ENCODE measurements at places on chromosomes 4 and X.

DNA sequence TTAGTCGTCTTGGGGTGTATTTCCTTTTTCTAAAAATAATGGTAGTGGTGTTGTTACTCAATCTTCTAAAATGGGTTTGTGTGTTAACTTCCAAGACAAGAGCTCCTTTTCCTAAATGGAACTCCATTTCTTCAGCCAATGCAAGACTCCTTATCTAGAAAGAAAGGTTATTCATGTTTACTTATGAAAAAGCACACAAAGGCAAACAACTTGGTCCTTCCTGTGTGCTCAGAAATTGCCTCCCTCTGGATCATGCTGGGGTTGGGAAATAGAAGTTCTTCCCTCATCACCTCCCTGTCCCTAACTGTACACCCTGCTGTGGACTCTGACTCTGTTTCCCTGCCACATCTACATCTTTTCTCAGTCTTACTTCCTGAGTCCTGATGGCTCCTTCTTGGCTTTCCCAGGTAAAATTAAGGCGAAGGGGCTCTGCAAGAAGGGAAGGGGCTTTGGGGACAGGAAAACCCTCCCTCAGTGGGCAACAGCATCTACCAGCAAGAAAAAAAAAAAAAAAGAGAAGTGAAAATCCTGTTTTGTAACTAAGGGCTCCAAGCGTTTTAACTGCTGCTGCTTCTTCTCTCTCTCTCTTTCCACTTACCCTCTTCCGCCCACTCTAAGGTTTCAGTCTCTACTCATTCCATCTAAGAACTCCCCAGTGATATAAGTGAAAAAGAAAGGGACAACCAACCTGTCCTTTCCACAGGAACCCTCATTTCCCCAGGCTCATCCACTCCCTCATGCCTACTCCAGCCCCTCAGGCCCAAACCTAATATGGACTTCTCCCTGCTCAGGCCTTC lies 19.8 kb upstream of the TASL start:
- no peak for DNase-seq

GRCh38 chrX:38820751-38821150 lies 19.5 kb downstream of the MID1IP1 start:
- DNase-seq: no peak

DNA sequence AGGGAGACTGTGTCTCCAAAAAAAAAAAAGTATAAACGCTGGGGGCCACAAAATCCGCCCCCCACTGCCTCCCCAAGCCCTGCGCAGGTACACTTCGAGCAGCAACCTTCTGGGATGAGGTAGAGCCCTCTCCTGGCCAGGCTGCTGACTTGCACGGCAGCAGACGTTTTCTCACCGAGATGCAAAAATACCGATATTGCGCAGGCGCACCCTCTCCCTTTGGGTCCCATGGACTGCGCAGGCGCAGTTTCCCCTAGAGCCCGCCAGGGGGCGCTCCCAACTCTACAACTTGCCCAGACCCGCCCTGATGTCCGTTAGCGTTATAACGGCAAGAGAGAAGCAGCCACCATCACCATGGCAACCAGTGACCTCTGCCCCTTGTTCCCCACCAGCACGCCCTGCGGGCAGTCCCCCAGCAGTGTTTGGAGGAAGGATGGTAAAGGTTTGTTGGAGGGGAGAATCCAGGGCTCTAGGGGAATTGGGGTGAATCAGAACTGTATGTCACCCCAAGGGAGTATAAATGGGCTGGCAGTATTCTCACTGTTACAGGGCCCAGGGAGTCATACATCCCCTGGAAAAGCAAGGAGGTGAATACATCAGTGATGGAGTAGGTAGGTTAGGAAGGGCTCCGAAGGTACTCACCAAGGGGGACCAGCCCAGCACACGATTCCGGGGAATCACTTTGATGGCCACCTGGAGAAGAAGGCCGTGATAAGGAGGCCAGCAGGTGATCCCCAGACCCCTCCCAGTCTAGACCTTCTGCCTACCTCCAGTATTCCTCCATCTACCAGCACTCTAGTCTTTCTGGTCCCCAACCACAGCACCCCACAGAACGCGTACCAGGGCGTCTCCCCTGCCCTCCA lies 1.5 kb downstream of the PIM2 start:
- DNase-seq: peak; percentile 77

GRCh38 chrX:45274576-45274975 lies 73.9 kb upstream of the DIPK2B start:
- DNase-seq: no peak

DNA sequence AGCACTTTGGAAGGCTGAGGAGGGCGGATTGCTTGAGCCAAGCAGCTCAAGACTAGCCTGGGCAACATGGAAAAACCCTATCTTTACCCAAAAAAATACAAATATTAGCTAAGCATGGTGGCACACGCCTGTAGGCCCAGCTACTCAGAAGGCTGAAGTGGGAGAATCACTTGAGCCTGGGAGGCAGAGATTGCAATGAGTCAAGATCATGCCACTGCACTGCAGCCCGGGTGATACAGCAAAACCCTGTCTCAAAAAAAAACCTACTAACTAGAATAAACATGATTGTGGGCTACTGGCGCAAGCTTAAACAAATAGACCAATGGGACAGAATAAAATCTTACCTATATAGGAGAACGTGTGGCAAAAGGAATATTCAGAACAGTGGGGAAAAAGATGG lies 7.3 kb downstream of the CDKL2 start:
- DNase-seq: no peak

DNA sequence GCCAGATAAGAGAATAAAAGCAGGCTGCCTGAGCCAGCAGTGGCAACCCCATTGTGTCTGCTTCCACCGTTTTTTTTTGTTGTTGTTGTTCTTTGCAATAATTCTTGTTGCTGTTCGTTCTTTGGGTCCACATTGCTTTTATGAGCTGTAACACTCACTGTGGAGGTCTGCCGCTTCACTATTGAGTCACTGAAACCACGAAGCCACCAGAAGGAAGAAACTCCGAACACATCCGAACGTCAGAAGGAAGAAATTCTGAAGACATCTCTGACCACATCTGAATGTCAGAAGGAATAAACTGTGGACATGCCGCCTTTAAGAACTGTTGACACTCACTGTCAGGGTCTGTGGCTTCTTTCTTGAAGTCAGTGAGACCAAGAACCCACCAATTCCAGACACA lies 110.5 kb downstream of the PCDH18 start:
- no peak for DNase-seq

DNA sequence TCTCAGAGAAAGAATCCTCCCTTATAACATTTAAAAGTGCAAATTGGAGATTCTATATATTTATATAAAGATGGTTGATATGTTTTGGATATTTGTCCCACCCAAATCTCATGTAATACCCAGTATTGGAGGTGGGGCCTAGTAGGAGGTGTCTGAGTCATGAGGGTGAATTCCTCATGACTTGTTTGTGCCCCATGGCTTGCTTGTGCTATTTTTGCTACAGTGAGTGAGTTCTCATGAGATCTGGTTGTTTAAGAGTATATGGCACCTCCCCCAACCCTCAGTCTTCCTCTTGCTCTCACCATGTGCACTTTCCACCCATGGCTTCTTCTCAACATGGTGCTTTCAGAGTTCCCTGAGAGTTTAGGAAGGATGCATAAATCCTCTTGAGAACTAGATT lies 9.5 kb upstream of the ANKRD50 start:
- DNase-seq: no peak
